ENCODE measurements at places on chromosomes 7 and 10. TPM values are rescaled to one million over a fixed set of nuclear protein-coding genes. Genes with fewer than 3 reads are reported as not detected.

DNA sequence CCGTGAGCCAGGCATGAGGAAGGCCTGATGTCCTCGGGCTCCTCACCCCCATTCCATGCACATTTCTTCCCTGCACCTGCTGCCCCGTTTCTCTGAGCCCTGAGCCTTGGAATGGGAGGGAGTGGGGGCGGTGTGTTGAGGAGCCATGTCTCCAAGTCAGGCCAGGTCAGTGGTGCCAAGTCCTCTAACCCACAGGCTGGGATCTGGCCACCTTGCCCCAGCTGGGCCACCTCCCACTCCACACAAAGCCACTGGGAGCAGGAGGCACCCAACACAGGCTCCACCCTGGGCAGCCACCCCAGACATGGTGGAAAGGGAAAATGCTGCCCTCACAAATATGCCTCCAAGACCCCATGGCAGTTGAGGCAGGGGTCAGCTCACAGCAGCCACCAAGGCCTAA, 27.7 kb downstream of the ZCCHC24 start:
- no peak for DNase-seq
- H3K36me3 ChIP-seq: peaks cover 18% of the 10 kb centered on the region
- H3K27me3 ChIP-seq: peaks cover 2% of the 10 kb centered on the region
- H3K4me1 ChIP-seq: peaks cover 62% of the 10 kb centered on the region
- no peak overlapping the region for H3K4me3 ChIP-seq
- H3K27ac ChIP-seq: no peak overlapping the region

DNA sequence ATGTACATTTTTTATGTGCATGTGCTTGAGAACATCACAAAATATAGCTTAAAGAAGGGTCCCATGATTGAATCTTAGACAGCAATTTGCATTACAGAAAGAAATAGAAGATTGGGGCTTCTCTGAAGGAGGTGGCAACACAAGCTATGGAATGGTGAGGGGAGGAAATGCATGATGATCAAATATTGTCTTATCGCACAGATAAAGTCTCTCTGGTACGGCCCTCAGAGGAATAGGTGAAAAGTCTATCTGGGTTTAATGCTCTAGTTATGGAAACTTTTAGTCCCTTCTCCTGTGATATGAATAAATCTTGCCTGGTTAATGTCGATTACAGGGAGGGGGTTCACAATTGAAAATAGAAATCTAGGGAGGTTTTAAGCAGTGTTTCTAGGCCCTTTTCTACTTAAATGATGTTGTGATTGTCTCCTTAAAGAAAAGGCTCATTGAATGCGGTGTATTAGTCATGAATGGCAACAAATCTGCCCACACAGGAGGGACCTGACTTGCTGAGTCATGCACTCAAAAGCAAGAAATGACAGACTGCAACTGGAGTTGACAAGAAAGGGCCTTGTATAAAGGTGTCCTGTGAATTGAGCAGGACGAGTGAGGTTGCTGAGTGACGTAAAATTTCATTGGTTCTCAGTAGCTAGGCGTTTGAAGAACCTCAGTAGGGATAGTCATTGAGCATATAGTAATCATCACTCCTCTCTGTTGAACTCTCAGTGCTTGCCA, 133.4 kb upstream of the CSTF2T start:
- peaks cover 6% of the 10 kb centered on the region for H3K4me1 ChIP-seq
- H3K27ac ChIP-seq: no peak overlapping the region
- H3K4me3 ChIP-seq: no peak overlapping the region
- no peaks in the 10 kb centered on the region for H3K36me3 ChIP-seq
- DNase-seq: peak; percentile 19

GRCh38 chr10:128305601-128306345, 179.6 kb upstream of the MKI67 start:
- H3K27ac ChIP-seq: no peak overlapping the region
- no peak for DNase-seq
- no peaks in the 10 kb centered on the region for H3K4me1 ChIP-seq
- no peak overlapping the region for H3K4me3 ChIP-seq

DNA sequence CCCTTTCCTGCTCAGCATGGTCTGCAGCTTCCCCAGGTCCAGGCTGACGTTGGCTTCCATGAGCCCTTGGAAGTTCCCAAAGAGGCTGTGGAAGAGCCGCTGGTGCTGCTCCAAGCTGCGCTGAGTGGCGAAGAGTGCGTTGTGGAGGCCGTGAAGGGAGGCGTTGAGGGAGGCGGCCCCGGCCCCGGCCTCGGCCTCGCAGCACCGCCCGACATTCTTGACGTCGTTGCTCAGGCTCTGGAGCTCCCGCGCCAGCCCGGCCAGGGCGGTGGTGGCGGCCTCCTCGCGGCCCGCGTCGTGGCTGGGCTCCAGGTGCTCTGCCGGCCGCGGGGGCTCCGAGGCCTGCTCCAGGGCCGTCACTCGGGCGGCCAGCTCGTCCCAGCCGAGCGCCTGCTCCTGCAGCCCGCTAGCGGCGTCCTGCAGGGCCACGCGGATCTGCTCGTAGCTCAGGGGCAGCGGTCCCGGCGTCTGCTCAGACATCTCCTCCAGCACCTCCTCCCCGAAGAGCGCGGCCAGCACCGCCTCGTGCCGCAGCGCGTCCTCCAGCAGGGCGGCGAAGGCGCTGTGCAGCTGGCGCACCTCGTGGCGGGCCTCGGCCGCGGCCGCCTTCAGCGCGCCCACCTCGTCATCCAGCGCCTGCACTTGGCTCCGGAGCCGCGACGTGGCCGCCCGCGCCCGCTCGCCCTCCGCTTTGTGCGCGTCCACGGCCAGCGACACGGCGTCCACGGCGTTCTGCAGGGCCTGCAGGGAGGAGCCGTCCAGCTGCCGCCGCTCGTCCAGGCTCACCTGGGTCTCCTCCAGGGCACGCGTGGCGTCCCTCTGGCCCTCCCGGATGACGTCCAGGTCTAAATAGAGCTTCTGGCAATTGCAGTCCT, 14.7 kb downstream of the MMRN2 start:
- no peak overlapping the region for H3K4me3 ChIP-seq
- H3K27me3 ChIP-seq: peaks cover 11% of the 10 kb centered on the region
- no peak overlapping the region for H3K27ac ChIP-seq
- DNase-seq: no peak
- peaks cover 12% of the 10 kb centered on the region for H3K4me1 ChIP-seq

DNA sequence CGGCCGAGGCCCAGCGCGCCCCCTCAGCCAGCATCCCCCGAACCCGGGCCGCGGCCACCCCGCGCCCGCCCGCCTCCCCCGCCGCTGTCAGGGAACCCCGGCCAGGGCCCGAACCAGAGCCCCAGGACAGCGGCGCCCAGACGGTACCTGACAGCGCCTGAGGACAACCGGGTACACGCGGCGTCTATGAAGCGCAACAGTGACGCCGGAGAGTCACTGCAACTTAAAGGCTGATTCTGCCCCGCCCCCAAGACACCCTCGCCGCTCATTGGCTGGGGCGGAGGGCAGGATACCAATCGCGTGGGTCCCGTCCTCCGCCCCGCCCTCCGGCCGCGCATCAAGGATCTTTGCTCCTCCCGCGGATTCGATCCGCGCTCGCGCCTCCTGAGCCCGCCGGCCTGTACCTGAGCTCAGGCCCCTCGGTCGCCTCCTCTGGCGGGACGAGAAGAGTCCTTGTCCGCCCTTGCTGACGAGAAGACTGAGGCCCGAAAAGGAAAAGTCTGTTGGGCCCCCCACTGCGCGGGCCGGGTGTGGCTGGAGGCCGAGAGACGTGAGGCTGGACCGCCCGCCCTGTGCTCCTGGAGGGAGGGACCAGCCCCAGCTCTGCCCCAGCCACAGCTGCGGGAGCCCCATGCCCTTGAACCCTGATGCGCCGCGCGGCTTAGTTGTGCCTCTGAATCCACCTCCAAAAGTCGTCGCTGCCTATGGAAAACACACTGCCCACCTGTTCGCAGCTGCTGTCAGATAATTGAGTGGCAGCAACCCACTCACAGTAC, at the start of gene OAT:
Gene OAT, minus strand, starts transcription at position 198 of the 776 bp plus-strand sequence. CDS start 6,752 bp downstream, outside the sequence.
- DNase-seq: peak; percentile 92
- peaks cover 40% of the 10 kb centered on the region for H3K4me1 ChIP-seq
- H3K27me3 ChIP-seq: peaks cover 17% of the 10 kb centered on the region
- H3K36me3 ChIP-seq: no peaks in the 10 kb centered on the region
- H3K4me3 ChIP-seq: peak within 1 kb of the TSS; percentile 95

GRCh38 chr7:154566877-154567276, 436.0 kb downstream of the PAXIP1 start:
- no peak overlapping the region for H3K4me3 ChIP-seq
- H3K27ac ChIP-seq: no peak overlapping the region
- H3K4me1 ChIP-seq: no peaks in the 10 kb centered on the region
- no peak for DNase-seq
- peaks cover 4% of the 10 kb centered on the region for H3K36me3 ChIP-seq
- H3K27me3 ChIP-seq: no peaks in the 10 kb centered on the region

GRCh38 chr7:115297656-115298055, 375.8 kb downstream of the MDFIC start:
- no peak overlapping the region for H3K4me3 ChIP-seq
- no peaks in the 10 kb centered on the region for H3K27me3 ChIP-seq
- peak; percentile 43 for DNase-seq
- H3K36me3 ChIP-seq: 0 out of 2 replicates have a peak, but pooled peaks cover 6% of the 10 kb centered on the region

DNA sequence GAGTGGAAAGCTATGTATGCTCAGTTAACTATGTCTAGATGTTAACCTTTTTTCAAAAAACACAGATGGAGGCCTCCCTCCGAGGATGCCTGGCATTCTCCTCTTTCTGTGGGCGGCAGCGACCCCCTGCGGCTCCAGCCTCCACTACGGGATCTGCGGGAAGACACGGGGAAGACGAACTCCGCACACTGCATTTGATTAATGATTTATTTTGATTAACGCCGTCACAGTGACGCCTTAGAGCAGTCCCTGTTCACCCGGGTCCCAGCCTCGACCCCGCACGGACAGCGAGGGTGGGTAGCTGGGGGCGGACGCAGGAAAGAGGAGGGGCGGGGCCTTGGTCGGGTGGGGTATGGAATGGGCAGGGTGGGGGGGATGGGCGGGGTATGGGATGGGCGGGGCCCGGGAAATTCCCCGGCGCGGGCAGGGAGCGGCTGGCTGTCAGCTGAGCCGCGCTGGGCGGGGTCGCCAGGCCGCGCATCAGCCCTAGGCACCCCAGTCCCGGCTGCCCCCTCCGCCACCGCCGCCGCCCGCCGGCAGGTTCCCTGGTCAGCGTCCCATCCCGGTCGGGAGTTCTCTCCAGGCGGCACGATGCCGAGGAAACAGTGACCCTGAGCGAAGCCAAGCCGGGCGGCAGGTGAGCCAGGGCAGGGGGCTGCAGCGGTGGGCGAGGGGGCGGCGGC, at the start of gene OPTN:
Gene OPTN, plus strand, starts transcription at position 498 of the 683 bp plus-strand sequence. CDS start 8,960 bp downstream, outside the sequence.
- H3K27ac ChIP-seq: peak within 1 kb of the TSS; percentile 88
- peaks cover 26% of the 10 kb centered on the region for H3K36me3 ChIP-seq
- peaks cover 44% of the 10 kb centered on the region for H3K4me1 ChIP-seq
- H3K4me3 ChIP-seq: peak within 1 kb of the TSS; percentile 94

GRCh38 chr10:73480158-73480557, 15.7 kb downstream of the PPP3CB start:
- H3K4me3 ChIP-seq: no peak overlapping the region
- no peaks in the 10 kb centered on the region for H3K27me3 ChIP-seq
- peak; percentile 46 for DNase-seq

GRCh38 chr10:43671659-43672531, 23.2 kb upstream of the ZNF32 start:
- H3K27me3 ChIP-seq: peaks cover 3% of the 10 kb centered on the region
- peak overlapping the region; percentile 2 for H3K4me3 ChIP-seq
- H3K4me1 ChIP-seq: peaks cover 22% of the 10 kb centered on the region
- peak; percentile 71 for DNase-seq
- H3K27ac ChIP-seq: no peak overlapping the region

DNA sequence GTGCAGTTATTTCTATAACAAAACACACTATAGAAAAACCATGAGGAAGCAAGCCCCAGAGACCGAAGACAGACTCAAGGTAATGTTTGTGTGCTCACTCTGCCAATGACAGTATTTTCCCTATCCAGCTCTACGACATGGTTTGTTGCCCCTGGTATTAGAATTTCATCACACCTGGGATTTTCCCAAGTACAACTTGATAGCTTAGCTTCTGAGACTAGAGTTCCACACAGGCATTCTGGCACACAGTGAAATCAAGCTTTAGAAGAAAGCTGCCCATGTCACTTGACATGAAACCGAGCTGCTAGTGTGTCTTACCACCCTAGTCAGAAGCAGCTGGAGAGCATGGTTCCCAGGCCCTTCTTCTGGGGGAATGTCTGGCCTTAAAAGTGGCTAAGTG, 44.1 kb upstream of the AKR1E2 start:
- peaks cover 14% of the 10 kb centered on the region for H3K36me3 ChIP-seq
- no peak for DNase-seq
- H3K27me3 ChIP-seq: no peaks in the 10 kb centered on the region

GRCh38 chr10:62443866-62444265, 69.7 kb downstream of the ZNF365 start:
- no peak overlapping the region for H3K27ac ChIP-seq
- H3K4me3 ChIP-seq: no peak overlapping the region
- DNase-seq: no peak
- no peaks in the 10 kb centered on the region for H3K27me3 ChIP-seq
- H3K4me1 ChIP-seq: peaks cover 21% of the 10 kb centered on the region

GRCh38 chr10:28241741-28242399, 61.0 kb downstream of the MPP7 start:
- peak; percentile 43 for DNase-seq
- peaks cover 13% of the 10 kb centered on the region for H3K27me3 ChIP-seq
- H3K27ac ChIP-seq: no peak overlapping the region
- no peaks in the 10 kb centered on the region for H3K4me1 ChIP-seq
- no peaks in the 10 kb centered on the region for H3K36me3 ChIP-seq

PRLHR gene
- not detected for total RNA-seq

RPEL1 gene
- total RNA-seq: not detected

ZNF25 gene
- 7.2 TPM for total RNA-seq

SLC26A4 gene
- not detected for total RNA-seq

SFTPA1 gene
- not detected for total RNA-seq
